B cell (primary cell): ENCODE measurements at places on chromosomes 16 and 17.

GRCh38 chr16:72847187-72848027 is 200.5 kb downstream of the ZFHX3 start:
- DNase-seq, result no peak

- peak; percentile 76 for DNase-seq
Observed at GRCh38 chr17:58531661-58532554, 17.5 kb upstream of the MTMR4 start.

DNA sequence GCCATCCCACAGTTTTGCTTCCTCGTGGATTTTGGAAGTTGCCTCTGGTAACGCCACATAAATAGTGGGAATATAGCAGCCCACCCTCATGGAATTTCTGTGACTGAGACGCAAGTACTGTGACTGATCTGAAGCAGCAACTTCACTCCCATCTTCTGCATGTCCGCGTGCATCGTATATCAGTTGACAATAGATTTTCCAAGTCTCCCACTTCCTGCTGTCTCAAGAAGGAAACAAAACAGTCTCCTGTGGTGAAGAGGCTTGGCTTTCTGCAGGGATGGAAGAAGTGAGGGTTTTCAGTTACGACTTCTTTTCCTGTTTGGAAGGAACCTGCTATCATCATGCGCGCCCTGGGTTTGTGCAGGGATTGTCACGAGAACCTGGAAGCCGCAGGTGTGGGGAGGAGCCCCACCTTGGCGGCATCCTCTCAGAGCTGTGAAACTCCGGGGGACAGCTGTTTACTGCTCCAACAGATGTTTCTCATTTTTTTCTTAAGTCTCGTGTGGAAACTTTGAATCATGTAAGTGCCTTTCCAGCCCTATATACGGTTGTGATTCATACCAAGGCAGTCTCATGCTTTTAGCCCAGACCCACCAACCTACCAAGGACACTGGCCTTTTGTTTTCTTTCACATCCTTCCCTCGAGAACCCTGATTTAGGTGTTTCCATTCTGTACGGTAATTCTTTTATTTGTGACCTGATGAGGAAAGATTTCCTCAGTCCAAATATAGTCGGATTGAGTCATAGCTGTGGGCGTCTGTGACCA is 57.5 kb downstream of the WIPI1 start:
- DNase-seq, result no peak

DNA sequence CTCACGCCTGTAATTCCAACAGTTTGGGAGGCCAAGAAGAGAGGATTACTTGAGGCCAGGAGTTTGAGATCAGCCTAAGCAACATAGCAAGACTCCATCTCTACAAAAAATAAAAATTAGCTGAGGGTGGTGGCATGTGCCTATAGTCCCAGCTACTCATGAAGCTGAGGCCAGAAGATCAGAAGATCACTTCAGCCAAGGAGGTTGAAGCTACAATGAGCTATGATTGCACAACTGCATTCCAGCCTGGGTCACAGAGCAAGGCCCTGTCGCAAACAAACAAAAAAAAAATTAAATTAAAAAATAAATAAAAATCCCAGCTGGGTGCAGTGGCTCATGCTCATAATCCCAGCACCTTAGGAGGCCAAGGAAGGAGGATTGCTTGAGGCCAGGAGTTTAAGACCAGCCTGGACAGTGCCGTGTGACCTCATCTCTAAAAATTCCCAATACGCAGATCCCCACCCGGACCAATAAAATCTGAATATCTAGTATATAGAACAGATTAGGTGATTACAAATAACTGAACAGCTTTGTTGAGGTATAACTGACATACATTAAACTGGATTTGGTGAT is 18.2 kb upstream of the ATF7IP2 start:
- DNase-seq, result no peak
